ENCODE measurements at places on chromosomes 7 and 10.

- DNase-seq = no peak
Observed at GRCh38 chr10:54900584-54900983, 99.6 kb upstream of the PCDH15 start.

- DNase-seq = no peak
Observed at GRCh38 chr10:103396789-103397087, 312 bp downstream of the PDCD11 start.

DNA sequence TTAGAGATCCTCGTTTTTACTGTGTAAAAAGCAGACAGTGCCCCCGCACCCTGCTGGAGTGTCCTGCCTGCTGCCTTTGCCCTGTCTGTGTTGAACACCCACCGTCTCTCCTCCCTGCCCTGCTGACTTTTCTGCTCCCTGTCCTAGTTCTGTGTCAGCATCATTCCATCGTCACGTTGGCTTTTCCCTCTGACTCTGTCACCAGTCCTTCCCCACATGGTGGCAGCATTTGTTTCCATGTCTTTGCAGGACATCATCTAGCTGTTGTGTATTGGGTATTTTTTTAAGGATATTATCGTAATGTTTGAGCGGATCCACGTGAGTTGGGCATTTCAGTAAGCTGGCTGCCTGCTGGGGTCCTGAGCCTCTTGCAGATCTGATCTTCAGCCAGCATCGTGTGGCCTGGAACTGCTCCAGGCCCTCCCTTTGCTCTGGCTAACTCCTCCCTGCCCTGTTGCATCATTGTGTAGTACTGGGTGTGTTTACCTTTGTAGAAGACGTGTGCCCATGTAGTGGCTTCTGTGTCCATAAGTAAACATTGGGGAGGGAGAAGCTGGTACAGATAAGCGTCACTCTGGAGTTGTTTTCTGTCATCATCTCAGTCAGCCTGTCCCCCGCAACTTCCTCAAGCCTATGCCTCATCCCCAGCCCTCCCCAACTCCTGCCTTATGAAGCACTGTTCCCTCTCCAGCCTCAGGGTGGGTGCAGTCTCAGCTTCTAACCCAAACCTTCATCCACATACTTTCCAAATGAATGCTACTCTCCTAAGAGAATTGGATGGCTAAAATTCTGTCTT, 44.3 kb downstream of the TRRAP start:
- DNase-seq = no peak

GRCh38 chr10:59720377-59720776, 10.7 kb upstream of the SLC16A9 start:
- DNase-seq = no peak

GRCh38 chr7:158409816-158410330, 177.8 kb downstream of the PTPRN2 start:
- no peak for DNase-seq

- DNase-seq = no peak
Observed at GRCh38 chr7:2023877-2024566, 208.7 kb downstream of the MAD1L1 start.

GRCh38 chr10:86355571-86356038, 11.0 kb downstream of the GRID1 start:
- no peak for DNase-seq

- DNase-seq = peak; percentile 29
Observed at GRCh38 chr10:68348265-68348741, 15.6 kb upstream of the PBLD start.

GRCh38 chr7:49780953-49781352, 7.5 kb downstream of the VWC2 start:
- DNase-seq = no peak

DNA sequence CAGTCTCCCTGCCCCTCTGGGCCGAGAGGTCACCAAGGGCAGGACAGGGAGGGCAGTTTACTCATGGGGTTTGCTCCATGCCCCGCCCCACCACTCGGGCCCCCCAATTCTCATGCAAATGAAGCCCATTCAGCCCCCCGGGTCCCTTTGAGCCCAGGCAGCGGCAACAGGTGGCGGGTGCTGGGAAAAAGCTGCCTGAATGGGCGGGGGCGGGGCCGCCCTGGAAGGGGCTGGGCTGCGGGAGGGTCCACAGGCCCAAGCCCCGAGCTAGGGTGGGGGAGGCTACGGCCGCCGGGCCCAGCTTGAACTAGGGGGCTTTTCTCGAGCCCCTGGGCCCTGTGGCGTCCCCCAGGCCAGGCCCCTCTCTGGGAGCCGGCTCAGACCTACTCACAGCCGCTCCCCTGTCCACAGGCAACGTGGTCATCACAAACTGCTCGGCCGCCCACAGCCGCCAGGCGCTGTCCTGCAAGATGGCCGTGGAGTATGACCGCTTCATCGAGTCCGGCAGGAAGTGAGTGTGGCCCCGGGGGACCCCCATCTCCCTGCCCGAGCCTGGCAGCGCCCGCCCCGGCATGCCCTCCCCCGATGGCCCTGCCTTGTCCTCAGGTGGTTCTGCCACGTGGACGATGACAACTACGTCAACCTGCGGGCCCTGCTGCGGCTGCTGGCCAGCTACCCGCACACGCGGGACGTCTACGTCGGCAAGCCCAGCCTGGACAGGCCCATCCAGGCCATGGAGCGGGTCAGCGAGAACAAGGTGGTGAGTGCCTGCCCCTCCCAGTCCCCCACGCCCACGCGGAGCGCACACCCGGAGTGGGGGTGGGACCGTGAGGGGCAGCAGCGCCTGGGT, 5.5 kb downstream of the LFNG start:
- DNase-seq = no peak

DNA sequence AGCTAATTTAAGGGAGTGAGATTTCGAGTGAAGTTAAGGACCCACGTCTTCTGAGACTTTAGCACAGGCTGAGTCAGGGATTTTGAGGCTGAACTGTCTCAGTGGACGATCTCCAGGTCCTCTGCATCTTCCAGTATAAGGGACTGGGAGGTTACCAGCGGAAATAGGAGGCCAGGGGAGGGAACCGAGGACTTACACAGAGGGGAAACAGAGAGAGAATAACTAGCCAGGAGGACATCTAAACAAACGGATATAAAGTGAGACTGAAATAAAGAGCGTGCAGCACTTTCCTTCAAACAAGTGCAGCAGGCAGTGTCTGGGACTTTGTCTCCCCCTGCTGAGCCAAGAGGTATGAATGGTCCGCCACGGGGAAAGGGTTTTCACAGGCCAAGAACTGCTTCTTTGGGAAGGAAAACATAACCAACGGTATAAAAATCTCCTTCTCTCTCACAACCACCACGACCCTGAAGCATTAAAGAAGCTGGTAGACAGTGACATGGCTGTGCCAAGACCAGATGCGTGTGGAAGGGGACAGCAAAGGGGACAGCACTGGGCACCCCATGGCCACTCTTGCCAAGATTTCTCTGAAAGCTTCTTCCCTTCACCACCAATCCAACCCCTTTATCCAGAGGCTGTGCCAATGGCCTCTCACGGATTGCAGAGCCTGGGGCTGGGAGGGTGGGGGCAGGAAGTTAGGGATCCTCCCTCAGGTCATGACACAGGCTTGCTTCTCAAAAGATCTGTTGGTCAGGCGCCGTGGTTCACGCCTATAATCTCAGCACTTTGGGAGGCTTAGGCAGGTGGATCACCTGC, 72.0 kb downstream of the SLC37A3 start:
- DNase-seq = peak; percentile 26

DNA sequence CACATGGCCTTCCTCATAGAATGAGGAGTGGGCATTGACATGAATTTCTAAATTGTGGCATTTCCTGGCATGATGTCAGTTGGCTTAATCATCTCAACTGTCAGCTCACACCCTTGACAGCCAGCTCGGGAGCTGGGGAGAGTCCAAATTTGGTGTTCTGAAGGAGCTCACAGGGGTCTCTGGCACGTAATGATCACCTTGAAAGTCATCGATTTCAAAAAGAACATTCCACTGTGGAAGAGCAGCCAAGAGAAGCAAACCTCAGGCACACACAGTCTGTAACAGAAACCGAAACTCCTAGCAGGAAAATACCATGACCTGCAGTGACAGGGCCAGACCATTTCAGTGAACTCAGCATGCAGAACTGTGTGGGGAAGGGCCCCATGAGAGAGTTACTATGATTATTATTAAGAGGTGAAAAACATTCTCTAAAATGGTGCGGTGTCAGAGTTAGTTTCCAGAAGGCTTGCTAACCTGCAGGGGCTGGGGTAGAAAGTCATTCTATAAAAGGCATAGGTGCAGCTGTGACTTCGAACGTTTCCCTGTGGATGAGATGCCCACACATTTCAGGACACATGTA, 26.4 kb upstream of the KLF6 start:
- DNase-seq = peak; percentile 51

DNA sequence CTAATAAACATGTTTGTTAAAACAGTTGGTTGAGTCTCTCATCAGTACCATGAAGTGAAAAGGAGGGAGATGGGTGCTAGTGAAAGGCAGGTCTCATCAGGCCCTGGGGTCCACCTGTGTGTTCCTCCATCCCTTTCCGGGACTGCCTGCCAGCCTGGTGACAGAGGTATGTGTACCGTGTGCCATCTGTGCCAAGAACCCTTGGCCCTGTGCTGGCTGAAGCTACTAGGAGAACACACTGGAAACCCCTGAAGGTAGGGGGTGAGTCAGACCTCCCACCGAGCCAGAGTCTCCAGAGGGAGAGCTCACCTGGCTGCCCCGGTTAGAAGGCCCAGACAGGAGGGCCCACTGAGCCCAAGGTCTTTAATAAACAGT, 2.3 kb downstream of the DDIT4 start:
- DNase-seq = no peak

- no peak for DNase-seq
Observed at GRCh38 chr10:90642136-90642535, 215.7 kb downstream of the HTR7 start.

DNA sequence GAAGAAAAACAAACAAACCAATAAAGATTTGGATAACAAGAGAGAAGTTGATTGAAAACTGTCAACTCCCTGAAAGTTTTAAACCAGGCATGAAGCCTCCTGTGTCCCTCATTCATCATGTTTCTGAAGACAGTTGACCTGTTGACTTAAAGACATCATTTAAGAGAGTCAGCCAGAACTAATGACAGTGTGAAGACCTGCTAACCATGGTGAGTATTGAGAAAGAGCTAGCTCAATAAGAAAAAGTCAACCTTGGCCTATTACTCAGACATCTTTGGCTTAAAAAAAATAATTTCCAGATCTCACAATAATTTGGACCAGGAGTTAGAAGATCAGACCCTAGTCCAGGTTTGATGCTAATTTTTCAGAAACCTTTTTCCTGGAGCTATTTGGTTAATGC, 45.3 kb upstream of the ANKRD1 start:
- DNase-seq = no peak

DNA sequence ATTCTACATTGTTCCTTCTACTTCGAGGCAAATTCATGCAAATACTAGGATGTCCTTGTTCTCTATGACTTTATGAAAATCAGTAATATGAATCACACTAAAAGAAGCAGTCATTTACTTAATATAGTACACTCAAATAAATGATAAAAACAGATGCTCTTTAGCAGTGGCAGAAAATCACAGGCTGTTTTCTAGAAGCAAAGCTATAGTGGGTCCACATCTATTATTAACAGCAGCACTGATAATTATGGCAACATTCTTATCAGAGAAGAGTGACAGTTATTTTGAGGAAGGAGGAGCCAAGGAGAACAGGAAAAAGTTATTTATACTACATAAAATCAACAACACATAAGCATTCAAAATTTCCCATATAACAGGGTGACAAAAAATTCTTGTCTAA, 16.5 kb downstream of the KIF5B start:
- DNase-seq = no peak

GRCh38 chr7:5334671-5335070, 51.9 kb downstream of the SLC29A4 start:
- no peak for DNase-seq

- DNase-seq = no peak
Observed at GRCh38 chr7:76512941-76513816, 2.8 kb downstream of the UPK3B start.

GRCh38 chr7:527723-528122, 8.1 kb upstream of the PDGFA start:
- no peak for DNase-seq

DNA sequence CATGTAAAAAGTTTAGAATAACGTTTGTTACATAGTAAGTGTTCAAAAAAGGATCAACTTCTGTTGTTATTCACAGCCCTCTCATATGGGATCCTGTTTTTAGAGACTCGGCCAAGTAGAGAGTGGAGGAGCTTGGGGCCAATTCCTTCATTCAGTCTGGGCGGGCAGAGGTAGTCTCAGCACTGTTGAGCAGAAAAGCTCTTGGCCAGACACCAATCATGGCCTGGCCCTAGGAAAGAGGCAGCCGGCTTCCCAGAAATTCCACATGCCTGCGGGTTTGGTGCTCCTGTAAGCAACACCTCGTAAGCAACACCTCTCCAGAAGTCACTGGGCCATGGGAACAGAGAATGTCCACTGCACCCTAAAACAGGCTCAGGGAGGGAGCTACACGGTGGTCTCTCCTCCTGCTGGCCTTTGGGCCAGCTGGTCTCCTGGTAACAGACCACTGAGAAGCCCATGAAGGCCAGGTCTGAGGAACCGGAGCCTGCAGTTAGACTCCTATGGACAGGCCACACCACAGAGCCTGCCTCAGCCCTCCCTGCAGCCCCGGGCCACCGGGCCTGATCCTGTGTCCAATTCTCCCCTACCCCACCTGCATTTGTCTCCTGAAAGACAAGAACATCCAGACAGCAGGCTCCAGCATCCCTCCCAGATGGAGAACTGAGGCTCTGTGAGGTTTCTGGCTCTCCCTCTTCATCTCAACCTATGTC, 149.1 kb downstream of the GRID1 start:
- no peak for DNase-seq

DNA sequence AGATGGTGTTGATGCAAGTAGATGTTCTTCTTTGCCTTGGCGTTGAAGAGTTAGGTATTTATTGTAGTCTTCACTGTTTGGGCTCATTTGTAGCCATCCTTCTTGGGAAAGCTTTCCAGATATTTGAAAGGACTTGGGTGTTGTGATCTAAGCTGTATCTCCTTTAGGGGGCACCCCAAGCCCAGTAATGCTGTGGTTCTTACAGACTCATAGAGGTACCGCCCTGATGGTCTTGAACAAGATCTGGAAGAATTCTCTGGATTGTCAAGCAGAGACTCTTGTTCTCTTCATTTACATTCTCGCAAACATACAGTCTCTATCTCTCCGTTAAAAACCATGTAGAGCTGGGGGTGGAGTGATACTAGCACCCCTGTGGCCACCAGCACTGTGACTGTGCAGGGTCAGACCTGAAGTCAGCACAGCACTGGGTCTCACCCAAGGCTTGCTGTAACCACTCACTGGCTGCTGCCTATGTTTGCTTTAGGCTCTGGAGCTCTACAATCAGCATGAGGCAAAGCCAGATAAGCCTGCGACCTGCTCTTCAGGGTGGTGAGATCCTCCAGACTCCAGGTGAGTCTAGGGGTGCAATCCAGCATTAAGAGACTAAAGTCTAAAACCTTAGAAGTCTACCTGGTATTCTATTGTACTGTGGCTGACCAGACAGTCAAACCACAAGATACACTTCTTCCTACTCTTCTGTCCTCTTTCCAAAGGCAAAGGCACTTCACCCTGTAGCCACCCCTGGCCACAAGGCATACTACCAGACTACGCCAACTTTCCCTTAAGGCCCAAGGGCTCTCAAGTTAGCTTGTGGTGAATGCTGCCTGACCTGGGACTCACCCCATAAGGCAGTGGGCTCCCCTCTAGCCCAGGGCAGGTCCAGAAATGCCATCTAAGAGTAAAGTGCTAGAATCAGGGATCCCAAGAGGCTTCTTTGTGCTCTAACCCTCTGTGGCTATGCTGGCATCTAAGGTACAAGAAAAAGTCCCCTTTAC, 209.7 kb upstream of the TMEM196 start:
- peak; percentile 20 for DNase-seq

GRCh38 chr10:74330646-74331045, 179.6 kb downstream of the ADK start:
- no peak for DNase-seq

- DNase-seq = no peak
Observed at GRCh38 chr10:94361171-94361794, 1.5 kb downstream of the NOC3L start.
